ENCODE measurements at places on chromosomes 2 and 18.

DNA sequence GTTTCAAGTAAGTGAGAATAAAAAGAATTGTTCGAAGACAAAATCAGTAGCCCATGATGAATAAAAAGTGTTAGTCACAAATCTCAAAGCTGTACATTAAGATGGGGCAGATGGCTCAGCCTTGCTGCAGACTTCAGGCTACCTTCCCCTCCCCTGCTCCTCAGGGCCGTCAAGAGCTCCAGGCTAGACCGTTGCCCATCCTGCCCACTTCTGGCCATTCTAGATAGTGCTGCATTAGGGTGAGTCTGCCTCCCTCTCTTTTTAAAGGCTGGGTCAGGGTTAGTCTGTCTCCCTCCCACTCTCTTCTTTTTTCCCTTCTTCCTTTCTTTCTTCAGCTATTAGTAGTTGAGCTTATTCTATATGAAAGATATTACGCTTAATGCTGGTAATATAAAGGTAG is 86.0 kb downstream of the MAPRE2 start:
- DNase-seq = no peak

DNA sequence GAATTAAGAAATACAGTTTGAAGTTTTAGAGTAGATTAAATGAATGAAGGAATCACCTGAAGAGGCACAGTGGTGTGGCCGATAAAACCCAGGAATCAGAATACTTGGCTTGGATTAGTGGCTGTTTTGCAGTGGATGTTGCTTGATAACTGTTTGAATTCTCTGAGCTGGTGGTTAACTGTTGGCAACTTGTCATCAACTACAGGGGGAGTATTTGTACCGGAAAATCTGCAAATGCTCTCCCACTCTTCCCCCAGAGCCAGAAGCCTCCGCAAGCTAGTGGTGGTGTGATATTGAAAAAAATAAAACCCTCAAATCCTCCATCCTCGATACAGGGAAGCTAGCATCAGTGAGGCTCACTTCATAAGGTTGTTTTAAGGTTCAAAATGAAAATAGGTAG is 326.7 kb downstream of the DPP10 start:
- DNase-seq = no peak

- no peak for DNase-seq
Observed at GRCh38 chr18:30096796-30097195, 945.7 kb downstream of the DSC3 start.

DNA sequence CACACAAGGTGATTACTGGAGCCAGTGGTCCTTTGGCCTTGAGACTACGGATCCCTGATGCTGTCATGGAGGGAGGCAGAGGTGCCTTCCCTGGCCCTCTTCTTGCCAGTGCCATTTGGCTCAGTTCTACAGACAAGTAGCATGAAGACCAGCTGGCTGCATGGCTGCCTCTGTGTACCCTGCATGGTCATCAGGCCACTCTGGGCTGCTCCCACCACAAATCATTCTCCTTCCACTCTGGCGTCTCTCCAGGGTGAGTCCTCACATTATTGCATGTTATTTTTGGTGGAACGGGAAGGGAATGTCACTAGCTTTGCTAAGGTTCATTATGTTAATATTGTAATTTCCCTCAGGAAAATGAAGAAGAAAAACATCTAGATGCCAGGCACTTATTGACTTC is 229.8 kb downstream of the VAPA start:
- no peak for DNase-seq
